ENCODE measurements at places on chromosomes 16 and 17. TPM values are rescaled to one million over a fixed set of nuclear protein-coding genes. Genes with fewer than 3 reads are reported as not detected.

TELO2 gene
- 19.7 TPM for total RNA-seq

- peak; percentile 84 for DNase-seq
Measured at GRCh38 chr17:42526031-42526444, 10.0 kb upstream of the NAGLU start.

DNA sequence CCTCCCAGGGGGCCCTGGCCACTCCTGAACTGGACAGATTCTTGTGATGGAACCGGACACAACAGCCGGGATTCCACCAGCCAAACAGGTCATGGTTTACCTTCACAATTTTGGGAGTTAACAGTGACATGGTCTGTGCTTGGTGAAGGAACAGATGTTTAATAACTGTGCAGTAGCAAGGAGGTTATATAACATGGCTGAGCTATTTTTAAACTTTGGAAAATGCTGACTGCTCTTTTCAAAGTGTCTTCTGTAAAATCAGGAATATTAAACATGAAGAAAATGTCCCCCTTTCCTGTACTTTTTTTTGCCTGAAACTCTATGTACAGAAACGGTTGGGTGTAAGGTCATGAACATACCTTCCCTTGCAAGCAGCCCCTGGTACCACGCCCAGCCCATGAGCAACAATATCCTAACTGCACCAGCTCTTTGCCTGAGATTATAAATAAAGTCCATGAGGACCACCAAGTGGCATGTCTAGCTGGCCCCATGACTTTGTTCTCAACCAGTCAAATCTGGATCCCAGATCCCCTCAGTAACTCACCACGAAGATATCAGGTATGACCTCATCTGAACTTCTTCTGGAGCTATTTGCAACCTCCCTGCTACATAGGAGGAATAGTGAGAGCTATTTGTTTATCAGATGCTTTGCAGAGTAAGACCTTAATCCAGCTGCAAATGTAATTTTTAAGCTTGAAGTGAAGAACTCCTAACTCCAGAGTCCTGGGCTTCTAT lies 249.1 kb downstream of the GRIN2A start:
- no peak for DNase-seq

DNA sequence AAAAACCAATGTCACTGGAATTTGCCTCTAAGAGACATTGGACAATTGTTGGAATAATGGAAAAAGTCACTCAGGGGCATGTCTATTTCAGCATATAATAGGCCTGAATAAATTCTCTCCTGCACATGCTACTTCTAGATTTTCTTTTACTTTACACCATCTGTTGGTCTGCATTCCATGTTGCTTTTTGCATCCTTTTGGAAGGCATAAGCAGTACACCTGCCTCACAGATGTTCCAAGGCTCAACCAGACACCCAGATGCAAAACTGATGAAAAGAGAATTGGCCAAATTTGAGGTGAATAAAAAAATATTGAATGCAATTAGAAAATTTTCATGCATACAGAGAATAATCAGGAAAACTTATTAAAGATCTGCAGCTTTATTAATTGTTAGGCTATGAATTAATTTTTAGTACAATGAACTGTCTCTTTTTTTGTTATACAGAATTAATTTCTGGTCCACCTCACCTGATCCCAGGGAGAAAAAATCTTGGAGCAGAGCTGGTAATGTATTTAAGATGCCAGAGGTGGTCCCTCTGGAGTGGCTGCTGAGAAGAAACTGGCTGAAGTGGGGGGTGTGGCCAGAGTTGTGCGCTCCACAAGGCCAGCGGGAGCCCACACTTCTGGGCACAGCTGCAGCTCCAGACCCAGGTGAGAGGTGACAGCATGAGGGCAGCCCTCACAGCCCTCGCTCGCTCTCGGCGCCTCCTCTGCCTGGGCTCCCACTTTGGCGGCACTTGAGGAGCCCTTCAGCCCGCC lies 778.6 kb downstream of the CDH11 start:
- DNase-seq: no peak

DNA sequence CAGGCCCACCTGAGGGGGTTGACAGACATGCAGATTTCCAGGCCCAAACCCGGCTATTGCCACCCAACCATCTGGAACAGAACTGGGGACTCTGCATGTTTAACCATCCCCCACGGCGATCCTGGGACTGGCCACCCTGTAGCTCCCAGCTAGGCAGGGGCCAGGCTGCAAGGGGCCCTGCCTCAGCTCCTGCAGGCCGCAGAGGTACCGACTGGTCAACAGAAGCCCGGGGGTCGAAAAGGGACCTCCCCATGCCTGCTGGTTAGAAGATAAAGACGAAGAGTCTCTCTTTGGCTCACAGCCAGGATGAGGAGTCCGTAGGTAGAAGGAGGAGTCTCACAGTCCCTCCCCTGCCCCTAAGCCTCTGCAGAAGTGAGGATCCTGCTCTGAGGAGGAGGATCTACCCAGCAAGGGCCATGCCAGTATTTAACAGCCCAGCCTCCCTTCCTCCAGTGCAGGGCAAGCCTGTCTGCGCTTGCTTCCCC lies 223.4 kb upstream of the TNRC6C start:
- DNase-seq: no peak

- DNase-seq: no peak
Measured at GRCh38 chr16:3878610-3879009, 1.9 kb downstream of the CREBBP start.

DNA sequence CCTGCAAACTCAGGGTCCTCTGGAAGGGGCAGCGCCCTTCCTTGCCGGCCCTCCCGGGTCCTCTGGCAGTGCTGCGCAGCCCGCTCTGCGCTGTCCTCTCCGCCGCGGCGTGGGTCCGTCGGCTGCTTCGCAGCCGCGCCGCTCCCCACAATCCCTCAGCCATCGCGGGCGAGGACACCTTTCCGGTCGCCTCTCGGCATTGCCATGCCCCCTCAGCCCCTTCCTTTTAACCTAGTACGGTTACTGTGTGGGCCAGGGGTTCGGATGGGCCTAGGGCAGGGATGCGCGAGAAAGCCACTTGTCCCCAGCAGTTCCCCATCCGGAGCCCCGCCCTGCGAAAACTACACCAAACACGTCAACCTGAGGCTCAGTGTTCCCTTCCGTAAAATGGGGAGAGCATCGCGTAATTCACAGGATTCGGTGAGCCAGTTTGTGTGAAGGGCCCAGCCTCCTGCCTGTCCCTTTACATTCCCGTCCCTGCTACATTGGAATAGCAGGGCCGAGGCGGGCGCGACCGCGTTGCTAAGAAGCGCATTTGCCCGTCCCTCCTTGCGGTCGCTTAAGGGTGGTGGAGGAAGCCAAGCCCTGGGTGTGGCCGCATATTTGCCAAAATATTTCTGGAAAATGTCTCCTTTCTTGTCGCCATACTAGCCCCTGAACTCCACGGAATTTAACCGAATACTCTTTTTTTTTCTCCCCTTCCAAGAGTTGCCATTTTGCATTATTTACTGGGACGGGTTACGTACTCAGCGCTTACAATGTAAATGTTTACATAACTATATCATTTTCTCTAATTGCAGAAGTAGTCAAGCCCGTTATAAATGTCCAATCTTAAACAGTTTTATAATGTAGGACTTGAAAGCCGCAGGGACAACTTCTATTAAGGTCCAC lies 13.2 kb downstream of the COPZ2 start:
- peak; percentile 21 for DNase-seq

- DNase-seq: no peak
Measured at GRCh38 chr16:4120176-4120575, 3.9 kb upstream of the ADCY9 start.

- DNase-seq: no peak
Measured at GRCh38 chr17:61507383-61508066, 55.3 kb downstream of the TBX4 start.

DNA sequence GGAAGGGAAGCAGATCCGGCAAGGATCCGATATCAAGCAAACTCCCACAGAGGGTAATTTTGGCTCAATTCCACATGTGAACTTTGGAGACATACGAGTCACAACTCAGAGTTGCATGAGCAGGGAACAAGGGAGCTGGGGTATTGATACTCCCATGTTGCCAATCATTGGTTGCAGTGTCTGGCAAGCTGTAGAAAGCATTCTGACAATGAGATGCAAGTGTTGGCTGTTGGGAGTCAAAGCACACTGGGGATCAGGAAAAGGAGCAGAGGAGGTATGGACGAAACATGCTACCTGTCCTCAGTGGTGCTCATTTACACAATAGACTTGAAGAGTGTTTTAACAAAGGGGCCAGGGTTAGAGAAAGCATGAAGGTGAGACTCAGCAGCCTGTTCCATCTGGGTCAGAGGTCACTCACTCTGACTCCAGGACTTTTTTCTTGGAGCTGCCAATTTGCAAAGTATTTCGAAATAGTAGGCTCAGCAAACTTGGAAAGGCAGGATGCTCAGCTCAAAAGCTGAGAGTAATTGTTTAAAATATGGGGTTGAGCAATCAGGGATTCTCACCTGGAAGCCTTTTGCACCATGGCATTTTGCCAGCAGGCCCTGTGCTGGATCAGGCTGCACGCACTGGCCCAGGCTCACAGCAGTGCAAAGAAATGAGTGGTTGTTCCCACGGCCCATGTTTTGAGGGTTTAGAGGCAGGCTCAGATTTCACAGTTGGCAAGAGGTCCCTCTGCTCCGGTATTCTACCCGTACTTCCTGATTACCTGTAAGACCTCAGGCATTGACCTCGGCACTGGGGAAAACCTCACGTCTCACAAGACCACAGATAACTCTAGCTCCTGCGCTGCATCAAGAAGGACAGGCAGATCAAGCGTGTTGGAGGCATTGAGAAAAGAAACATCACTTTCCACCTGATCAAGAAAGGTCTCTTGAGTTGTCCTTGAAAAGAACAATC lies 17.6 kb upstream of the NKD1 start:
- no peak for DNase-seq
